SK-N-SH treated with all-trans-retinoic acid at 6 μM for 48 hours (cell line): ENCODE measurements at places on chromosomes 4 and X.

GRCh38 chr4:66855956-66856355 is 689.3 kb downstream of the CENPC start:
- no peak for ATAC-seq

DNA sequence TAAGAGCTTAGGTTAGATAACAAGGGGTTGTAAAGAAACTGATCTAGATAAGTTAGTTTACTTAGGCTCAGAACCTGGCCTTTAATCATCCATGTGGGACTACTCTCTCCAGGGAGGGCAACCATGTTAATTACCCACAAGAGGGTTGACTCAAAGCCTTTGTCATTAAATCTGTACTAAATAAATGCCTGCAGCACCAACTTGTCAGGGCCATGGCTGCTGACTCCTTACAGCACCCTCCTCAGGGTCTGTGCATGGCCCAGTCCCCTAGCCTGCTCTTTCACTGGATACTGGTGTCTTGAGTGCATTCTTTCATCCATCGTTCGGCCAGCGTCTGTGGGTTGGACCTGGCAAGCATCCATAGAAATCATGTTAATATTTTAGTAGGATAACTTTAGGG is 34.7 kb downstream of the CASP3 start:
- no peak for ATAC-seq

- ATAC-seq = no peak
These were observed 14.9 kb upstream of the PDE5A start for GRCh38 chr4:119643306-119644042.

GRCh38 chr4:26826721-26827120 is 33.9 kb upstream of the STIM2 start:
- no peak for ATAC-seq

DNA sequence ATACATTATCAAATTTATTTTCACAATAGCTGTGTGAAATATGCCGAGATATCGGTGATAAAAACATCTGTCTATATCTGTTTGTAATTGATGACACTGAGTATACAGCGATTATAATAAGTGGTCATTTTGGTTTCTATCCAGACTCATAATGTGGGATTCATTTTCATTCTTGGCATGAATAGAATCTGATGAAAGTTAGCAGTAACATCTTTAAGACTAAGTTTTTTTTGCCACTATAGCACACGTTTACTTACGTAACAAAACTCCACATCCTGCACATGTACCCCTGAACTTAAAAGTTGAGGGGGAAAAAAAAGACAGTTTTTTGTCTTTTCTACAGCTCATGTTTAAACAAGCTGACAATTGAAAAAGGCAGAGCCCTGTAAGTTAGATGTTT is 86.4 kb downstream of the PPA2 start:
- no peak for ATAC-seq

DNA sequence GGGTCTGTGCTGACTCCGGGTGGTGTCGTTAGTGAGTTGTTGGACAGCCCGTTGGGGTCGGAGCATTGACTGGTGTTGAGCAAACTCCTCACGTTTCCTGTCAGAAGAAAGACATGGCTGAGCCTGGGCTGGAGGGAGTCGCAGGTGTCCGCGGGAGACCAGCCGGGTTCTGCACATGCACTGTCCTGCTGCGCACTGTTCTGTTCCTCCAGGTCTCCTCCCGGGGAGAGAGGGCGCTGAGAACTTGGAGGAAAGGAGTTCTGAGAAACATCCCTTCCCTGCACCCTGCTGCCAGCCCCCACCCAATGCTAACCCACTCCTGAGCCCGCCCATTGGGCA is 1.1 kb downstream of the ZNF141 start:
- ATAC-seq = no peak

- ATAC-seq = no peak
These were observed 61.0 kb downstream of the EVC2 start for GRCh38 chr4:5647351-5647750.

DNA sequence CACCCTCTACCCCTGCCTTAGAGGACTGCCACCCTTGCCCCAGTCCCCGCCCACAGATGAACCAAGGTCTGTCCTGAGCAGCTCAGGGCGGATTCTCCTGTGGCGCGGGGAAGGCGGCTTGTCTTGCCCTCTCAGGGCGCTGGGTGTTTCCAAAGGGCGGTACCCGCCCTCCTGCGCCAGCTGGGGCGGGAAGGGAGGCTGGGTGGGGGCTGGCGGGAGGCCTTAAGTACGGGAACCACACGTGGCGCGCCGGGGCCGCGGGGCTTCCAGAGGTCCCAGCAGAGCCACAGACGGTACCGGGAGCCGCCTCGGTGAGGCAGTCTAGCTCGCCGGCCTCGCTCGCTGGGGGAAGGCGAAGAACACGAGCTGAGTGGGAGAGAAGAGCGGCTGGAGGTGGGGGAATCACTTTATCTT is 361.1 kb downstream of the MID1IP1 start:
- no peak for ATAC-seq

DNA sequence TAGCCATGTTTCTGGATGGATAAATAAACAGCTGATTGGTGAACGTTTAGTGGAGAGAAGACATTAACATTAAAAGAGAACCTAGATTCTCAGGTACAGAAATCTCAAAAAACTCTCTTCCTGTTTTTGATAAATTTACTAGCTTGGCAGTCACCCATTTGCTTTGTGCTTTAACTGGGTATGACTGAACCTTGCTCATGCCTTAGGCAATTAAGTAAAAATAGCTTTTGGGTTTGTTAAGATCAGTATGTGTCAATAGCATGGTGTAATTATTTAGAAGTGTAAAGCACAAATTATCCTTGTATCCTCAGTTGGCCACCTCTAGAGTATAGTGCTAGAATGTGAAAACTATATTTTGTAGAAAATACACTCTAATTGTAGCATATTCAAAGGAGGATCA is 200.0 kb downstream of the CFAP299 start:
- no peak for ATAC-seq

DNA sequence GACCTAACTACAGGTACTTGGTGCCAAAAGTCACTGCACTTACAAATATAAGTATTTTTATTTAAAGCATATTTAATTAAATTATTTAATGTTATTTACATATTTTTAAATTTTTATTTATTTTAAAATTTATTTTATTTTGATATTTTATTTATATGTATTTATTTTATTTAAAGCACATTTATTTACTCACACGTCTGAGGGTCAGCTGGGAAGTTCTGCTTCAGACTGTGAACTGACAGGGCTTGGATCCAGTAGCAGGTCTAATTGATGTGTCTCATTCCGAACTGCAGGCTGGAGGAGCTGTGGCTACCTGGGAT is 392.5 kb downstream of the GBA3 start:
- ATAC-seq = no peak

GRCh38 chr4:94413085-94413840 is 38.5 kb upstream of the PDLIM5 start:
- no peak; the same call in 2 of the 3 replicates for ATAC-seq

GRCh38 chr4:2858451-2859217 is 15.0 kb downstream of the ADD1 start:
- ATAC-seq = no peak

DNA sequence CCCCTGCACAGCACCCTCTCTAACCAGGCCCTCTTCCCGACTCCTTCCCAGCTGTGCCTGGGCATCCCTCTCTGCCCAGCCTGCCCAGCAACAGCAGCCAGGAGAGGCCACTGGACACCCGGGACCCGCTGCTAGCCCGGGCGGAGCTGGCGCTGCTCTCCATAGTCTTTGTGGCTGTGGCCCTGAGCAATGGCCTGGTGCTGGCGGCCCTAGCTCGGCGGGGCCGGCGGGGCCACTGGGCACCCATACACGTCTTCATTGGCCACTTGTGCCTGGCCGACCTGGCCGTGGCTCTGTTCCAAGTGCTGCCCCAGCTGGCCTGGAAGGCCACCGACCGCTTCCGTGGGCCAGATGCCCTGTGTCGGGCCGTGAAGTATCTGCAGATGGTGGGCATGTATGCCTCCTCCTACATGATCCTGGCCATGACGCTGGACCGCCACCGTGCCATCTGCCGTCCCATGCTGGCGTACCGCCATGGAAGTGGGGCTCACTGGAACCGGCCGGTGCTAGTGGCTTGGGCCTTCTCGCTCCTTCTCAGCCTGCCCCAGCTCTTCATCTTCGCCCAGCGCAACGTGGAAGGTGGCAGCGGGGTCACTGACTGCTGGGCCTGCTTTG is 1.1 kb downstream of the AVPR2 start:
- no peak for ATAC-seq
